ENCODE measurements at places on chromosomes 1 and 21.
A peak's percentile ranks its signal among the peaks of the same experiment; 100 is the strongest.

DNA sequence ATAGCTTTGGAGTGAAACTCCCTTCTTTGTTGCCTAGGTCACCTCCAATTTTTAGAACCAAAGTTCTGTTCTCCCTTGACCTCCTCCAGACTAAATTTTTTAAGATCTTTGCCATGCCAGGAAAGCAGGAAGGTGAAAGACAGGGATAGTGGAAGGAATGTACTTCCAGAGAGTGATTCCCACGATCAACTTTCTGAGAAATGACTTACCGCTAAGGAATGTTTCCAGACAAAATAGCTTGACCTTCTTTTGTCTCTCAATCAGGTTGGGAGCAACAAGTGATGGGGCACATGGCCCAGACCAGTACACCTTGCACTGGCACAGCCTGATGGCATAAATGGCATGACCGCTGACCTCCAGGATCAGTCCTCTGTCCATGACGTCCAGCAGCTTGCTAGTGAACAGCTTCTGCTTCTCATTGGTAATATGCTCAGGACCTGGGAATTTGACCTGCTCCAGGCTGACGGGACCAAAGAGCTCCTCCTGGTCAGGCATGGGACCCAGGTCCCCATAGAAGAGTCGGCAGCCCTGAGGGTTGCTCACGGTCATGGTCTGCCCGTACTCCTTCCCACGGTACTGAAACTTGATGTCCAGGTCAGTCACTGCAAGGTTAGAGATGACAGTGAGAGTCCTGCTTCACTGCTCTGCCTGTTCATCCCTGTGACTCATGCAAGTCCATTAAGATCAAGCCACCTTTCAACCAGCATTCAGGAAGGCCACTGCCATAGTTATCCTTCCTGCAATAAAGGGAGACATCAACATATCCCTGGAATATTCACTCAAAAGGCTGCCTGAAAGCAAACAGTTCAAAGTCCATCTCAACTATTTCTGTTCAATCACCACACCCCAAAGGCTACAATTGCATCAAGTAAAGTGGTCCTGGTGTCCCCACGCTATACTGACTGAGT lies 6.2 kb upstream of the C1orf74 start:
- DNase-seq, result no peak

GRCh38 chr1:62810420-62811274 lies 26.7 kb downstream of the ATG4C start:
- no peak for DNase-seq

DNA sequence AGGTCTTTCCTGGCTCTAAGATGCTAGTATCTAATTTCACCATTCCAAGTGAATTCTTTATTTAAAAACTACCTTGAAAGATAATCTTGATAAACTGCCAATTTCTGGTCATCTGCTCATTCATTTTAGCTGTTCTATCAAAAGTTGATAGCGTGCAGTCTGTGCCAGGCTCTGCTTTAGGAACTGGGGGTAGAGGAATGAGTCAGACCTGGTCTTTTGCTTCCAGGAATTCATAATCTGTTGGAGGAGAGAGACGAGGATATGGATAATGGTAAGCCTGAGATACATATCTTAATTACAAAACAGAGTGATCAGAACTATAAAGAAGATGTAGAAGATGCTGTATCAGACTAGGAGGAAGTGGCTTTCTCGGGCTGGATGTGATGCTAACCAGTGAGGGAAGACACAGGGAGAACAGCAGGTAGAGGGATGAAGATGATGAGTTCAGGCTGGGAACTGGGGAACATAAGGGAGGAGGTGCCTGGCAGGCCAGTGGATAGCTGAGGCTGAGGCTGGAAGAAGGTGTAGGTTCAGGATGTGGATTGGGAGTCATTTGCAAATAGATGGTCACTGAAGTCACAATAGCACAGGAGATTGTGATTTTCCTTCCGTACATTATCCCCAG lies 12.3 kb upstream of the PHC2 start:
- no peak for DNase-seq

GRCh38 chr1:163174524-163175437 lies 27.9 kb downstream of the RGS5 start:
- DNase-seq, result peak; percentile 41

DNA sequence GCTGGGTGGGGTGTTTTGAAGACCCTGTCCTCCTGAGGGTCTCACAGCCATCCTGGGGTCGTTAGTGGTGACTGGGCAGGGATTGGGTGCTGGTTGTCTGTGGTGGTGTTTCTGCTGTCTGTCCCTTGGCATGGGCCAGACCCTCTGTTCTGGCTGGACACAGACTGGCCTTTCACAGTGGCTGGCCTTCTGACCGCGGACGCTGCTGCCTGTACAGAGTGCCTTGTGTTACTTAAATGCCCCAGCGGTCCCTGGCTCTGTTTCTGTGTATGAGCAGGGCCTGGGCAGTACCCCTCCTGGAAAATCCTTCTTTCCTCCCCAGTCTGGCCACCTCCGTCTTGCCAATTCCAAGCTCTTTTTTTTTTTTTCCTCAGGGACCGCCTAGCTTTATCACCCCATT lies 50.9 kb downstream of the SH3BGR start:
- peak; percentile 25 for DNase-seq

GRCh38 chr1:147598621-147599361 lies 57.5 kb downstream of the BCL9 start:
- DNase-seq, result peak; percentile 32

DNA sequence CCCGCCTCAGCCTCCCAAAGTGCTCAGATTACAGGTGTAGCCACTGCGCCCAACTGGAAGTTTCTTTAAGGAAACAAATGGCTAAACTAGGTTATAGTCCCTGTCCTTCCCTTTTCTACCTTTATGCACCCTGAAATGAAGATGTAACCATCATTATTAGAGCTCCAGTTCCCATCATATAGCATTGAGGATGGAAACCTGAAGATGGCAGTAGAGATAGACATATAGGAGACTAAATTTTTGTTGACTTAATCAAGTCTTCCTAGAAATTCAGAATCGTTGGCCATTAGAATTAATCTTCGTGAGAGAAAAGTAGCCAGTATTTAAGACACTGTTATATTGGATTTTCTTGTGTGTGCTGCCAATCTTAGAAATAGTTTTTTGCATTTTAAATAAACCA lies 1016.3 kb upstream of the NCAM2 start:
- DNase-seq, result no peak

DNA sequence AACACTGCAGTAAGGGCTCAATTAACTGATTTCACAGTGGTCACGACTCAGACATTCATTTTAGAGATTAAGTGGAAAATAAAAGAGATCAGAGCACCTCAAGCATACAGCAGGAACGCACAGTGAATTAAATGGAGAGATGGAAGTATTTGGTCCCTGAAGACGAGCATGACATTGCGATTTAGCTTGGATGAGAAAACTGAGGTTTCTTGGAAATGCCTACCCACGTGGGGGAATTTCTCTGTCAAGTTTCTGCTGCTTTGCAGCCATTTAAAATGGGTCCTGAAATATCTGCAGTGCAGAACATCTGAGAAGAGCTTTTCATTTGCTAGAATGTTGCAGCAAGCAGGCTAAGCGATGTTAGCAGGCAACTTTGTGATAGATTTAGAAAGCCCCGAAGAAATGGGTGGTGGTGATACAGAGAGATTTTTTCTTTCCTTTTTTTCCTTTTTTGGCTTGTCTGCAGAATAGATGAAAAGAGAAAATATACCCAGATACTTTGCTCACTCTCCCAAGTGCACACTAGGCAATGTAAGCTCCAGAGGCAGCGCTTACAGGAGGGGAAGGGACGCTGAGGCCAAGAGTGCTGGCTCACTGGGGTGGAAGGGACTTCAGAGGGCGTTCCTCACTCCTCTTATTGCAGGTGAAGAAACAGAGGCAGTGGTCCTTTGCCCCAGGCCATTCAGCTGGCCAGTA lies 258.0 kb downstream of the KCNJ6 start:
- no peak for DNase-seq

GRCh38 chr1:61753998-61754508 lies 11.8 kb downstream of the PATJ start:
- DNase-seq, result no peak
